ENCODE measurements at places on chromosomes 4 and X.

- DNase-seq, result no peak
These were observed 80.8 kb downstream of the FAM13A start for GRCh38 chr4:88975958-88976774.

GRCh38 chrX:130110379-130111219 lies at the start of gene ELF4:
Gene ELF4, minus strand, starts transcription at chrX:130110497. Its CDS starts 29,167 bp downstream, at chrX:130081330.
- DNase-seq, result peak; percentile 64

GRCh38 chr4:113587156-113587555 lies 174.4 kb downstream of the CAMK2D start:
- DNase-seq, result no peak

GRCh38 chrX:619812-620531 lies 10.6 kb upstream of the SHOX start:
- DNase-seq, result no peak

- no peak for DNase-seq
These were observed 65.0 kb downstream of the CPZ start for GRCh38 chr4:8657381-8658088.

DNA sequence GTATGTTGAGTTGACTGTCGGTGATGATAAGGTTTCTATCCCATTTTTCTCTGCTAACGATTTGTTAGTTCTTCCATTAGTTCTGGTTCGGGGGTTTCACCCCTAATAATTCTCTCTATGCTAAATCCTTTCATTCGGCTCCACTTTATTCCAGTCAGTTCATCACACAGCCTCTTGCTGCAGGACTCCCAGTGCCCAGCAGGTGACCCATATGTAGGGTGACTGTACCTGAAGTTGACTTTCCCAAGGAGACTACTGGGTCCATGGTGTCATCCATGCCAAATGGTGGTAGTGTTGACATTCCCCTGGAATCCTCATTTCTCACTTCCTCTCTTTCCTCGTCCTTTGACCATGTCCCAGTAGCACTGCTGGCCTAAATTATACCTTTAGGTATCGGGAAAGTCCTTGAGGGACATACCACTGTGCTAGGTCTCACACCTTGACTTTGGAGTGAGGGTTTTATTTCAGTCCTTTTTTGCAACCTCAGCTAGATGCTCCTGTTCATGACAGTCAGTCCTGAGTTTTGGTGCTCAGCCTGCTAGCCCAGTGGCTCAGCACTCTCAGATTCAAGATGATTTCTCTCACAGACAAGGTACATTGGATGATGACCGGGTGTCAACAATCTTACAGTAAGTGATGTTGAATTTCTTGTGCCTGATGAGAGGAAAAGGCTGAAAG lies 105.1 kb upstream of the ARHGAP24 start:
- DNase-seq, result no peak

DNA sequence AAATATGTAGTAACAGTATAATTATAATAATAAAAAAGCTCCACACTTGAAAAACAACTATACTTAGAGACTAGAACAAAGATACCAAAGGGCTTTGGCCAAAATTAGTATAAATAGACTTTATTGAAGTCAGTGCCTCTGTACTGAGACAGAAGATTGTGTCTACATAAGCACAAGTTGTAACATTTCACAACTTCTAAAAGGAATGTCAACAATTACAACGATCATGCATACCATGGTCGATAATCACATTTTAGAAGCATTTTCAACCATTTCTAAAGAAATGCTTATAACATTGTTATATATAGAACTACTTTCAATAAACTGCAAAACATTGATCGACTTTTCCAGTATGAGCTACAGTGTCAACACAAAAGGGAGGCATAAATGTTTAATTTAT lies 57.0 kb downstream of the DHX15 start:
- no peak for DNase-seq

GRCh38 chrX:95703696-95704095 lies 980.9 kb upstream of the DIAPH2 start:
- no peak for DNase-seq

- DNase-seq, result no peak
These were observed 94.2 kb downstream of the PJA1 start for GRCh38 chrX:69070949-69071650.

GRCh38 chr4:140309124-140309870 lies 64.1 kb upstream of the SCOC start:
- no peak for DNase-seq

DNA sequence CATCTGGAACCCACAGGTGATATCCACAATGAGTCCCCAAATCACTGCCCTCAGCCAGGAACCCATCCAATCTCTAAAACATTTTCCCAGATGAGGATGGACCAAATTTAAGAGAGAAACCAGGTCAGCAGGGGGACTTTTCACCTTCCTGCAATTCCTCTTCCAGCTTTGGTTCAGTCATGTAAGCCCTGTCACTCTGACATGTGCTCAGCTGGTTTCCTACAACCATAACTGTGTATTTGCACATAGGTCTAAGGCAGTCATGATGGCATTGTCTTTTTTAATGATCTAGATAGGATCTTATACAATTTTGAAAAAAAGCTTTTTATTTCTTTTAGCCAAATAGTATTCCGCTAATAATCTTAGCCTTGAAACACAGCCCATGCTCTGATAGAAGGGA lies 6.5 kb downstream of the CXXC4 start:
- DNase-seq, result no peak

GRCh38 chr4:17335371-17335770 lies 176.5 kb downstream of the QDPR start:
- no peak for DNase-seq

DNA sequence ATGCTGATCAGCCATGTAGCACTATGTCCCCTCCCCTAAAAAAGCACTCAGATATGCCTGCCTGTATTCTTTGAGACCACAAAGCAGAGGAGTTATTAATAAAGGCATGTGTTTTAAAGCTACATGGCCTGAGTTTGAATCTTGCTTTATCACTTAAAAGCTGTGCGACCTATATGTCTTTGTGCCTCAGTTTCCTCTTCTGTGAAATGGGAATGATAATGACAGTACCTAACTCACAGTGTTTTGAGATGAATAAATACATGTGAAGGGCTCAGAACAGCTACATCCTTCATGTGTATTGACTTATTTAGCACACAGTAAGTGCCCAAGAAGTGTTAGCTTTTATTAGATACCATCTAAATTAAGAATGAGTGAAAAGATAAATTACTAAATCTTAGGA lies 180.0 kb downstream of the WDFY3 start:
- no peak for DNase-seq

- no peak for DNase-seq
These were observed 140.8 kb downstream of the PCDH7 start for GRCh38 chr4:30860978-30861377.

- DNase-seq, result no peak
These were observed 10.4 kb downstream of the MED28 start for GRCh38 chr4:17624821-17625220.

DNA sequence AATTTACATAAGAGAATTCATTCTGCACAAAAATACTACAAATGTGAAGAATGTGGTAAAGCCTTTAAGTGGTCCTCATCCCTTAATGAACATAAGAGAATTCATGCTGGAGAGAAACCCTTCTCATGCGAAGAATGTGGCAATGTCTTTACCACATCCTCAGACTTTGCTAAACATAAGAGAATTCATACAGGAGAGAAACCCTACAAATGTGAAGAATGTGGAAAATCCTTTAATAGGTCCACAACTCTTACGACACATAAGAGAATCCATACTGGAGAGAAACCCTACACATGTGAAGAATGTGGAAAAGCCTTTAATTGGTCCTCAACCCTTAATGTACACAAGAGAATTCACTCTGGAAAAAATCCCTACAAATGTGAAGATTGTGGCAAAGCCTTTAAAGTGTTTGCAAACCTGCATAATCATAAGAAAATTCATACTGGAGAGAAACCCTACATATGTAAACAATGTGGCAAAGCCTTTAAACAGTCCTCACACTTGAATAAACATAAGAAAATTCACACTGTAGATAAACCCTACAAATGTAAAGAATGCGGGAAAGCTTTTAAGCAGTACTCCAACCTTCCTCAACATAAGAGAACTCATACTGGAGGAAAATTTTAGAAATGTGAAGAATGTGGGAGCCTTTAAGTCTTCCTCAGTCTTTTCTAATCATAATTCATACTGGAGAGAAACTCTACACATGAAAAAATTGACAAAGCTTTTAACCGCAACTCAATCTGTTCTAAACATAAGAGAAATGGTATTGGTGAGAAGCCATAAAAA lies 37.4 kb downstream of the ZNF718 start:
- no peak for DNase-seq

DNA sequence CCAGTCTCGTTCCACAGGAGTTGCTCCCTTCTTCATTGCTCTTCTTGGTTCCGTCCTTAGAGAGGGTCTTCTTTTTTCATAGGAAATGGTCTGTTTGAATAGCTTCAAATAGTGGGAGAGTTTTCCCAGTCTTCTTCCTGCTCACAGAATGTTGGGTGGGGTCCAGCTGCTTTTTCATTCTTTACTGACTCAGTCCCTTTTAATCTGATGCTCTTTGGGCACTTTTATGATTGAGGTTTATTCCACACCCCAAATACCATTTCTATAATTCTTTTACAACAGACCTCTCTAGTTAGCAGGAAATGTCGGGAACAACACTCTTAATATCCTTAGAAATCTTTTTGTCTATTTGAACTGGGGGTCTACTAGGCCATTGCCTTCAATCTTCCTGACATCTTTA lies 239.5 kb downstream of the PRDM5 start:
- no peak for DNase-seq

DNA sequence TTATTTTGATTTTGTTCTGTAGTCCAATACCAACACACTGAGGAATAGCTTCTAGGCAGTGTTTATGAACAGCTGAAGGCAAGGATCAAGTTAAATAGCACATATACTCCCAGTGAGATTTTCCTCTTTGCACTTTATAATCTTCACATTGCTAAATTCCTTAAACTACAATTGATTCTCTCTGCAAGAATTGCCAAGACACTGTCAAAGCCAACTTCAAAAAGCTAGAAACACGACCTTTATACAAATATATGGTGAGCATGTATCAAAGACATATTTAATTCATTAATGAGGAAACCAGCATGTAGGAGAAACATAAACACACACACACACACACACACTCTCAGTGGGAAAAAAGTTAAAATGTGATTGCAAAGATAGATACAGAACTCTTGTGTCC lies 86.4 kb upstream of the FAM9C start:
- no peak for DNase-seq

DNA sequence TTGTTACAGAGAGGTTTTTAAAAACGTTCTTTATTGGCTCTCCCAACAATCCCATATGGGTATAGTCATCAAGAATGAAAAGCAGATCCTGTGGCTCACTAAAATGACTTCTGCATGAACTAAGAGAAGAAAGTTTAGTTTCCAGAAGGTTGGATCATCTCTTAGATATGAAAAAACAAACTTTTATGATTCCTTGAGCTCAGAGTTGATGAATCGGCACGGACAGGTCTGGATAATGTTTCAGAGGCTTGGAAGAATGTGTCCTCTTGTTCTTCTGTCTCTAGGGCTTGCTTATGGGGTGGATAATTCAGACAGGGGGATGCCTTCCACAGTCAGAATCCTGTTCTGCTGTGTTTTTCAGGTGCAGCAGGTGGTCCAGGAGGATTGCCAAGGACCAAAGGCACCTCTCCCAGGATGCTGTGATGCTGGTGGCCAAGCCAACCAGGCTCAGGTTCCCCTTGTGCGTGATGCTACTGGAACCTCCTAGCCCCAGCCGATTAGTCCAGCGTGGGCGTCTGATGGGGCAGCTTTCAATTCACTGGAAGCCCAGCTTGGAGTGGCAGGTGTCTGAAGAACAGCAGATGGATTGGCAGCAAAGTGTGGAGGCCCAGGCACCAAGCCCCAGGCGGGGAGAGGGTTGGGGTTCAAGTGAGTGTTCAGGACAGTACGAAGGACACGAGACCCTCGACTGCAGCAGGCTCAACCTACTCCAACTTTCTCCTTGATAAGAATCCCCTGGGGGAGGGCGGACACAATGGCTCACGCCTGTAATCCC lies 30.3 kb downstream of the CCKAR start:
- no peak for DNase-seq
